Kidney (tissue), 22 donors: ENCODE measurements at places on chromosomes 7 and 10. TPM values are rescaled to one million over a fixed set of nuclear protein-coding genes. Genes with fewer than 3 reads are reported as not detected.

GRCh38 chr10:13340626-13341376 is 7.3 kb downstream of the SEPHS1 start:
- no peaks in the 10 kb centered on the region for H3K36me3 ChIP-seq
- H3K27ac ChIP-seq, result no peak overlapping the region

DNA sequence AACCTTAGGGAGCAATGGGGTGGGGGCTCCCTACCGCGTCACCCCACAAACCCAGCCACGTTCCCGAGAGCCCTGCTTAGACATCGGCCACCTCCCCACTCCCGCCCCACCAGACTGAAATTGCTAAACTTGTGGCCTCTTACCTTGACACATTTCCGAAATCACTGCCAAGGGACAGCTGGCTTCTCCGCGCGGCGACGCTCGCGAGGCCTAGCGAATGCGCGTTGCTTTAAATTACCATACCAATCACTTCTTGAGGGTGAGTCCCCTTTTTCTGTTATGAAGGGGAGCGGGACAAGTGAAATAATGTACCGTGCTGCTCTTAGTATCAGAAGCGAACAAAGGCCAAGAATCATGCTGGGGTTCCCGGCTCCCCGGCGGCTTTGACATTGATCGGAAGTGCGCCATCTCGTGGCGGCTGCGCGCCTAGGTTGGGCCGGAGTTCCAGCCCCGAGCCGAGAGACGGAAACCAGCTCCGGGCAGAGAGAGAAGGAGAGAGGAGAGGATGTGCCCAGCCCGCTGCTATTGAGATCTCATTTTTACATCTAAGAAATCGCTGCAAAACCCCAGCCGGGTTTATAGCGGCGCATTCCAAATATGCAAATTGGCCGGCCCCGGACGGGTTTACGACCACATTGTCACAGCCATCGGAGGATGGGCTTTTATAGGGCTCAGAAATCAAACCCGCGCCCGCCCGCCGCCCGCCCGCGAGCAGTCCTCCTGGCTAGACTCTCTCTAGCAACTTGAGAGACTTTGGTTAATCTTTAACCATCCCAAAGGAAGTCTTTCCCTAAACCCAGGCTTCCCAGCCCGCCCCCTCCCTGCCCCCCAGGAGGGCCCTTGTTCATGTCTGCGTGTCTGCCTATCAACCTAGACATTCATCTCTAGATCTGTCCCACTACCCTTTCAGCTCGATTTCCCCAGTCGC is 5.3 kb downstream of the HOXA11 start:
- no peaks in the 10 kb centered on the region for H3K27me3 ChIP-seq
- H3K4me1 ChIP-seq, result no peaks in the 10 kb centered on the region
- peak; percentile 95 for DNase-seq
- H3K36me3 ChIP-seq, result no peaks in the 10 kb centered on the region
- peak overlapping the region; percentile 68 for H3K4me3 ChIP-seq

- no peaks in the 10 kb centered on the region for H3K36me3 ChIP-seq
- H3K27me3 ChIP-seq, result no peaks in the 10 kb centered on the region
- no peak overlapping the region for H3K4me3 ChIP-seq
- no peak for DNase-seq
Measured at GRCh38 chr10:84522612-84523462, 194.4 kb downstream of the CCSER2 start.

- no peaks in the 10 kb centered on the region for H3K36me3 ChIP-seq
- H3K27ac ChIP-seq, result no peak overlapping the region
- no peak overlapping the region for H3K4me3 ChIP-seq
- no peak for DNase-seq
- H3K4me1 ChIP-seq, result no peaks in the 10 kb centered on the region
Measured at GRCh38 chr7:36880108-36880507, 155.8 kb upstream of the AOAH start.

- H3K4me1 ChIP-seq, result peaks cover 22% of the 10 kb centered on the region
- H3K27ac ChIP-seq, result no peak overlapping the region
- peak overlapping the region; percentile 69 for H3K4me3 ChIP-seq
- H3K27me3 ChIP-seq, result no peaks in the 10 kb centered on the region
- H3K36me3 ChIP-seq, result no peaks in the 10 kb centered on the region
Measured at GRCh38 chr7:6271694-6272440, 557 bp downstream of the CYTH3 start.

DNA sequence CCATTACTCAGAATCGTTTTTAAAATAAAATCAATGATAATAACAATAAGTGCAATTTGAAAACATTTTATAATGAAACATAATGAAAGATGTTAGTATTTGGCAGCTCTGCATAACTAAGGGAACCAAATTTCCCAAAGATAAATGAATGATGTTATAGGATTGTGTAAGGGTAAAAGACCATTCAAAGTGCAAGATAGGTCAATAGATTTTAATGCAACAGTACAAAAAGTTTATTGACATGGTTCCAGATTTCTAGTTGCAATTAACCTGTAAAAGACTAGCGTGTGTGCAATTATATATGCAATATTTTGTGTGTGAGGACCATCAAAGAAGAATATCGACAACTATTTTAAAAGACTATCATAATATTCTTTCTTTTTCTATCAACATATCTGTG is 122.3 kb downstream of the MDFIC start:
- H3K36me3 ChIP-seq, result no peaks in the 10 kb centered on the region
- no peaks in the 10 kb centered on the region for H3K27me3 ChIP-seq
- DNase-seq, result no peak
- H3K4me3 ChIP-seq, result no peak overlapping the region

DNA sequence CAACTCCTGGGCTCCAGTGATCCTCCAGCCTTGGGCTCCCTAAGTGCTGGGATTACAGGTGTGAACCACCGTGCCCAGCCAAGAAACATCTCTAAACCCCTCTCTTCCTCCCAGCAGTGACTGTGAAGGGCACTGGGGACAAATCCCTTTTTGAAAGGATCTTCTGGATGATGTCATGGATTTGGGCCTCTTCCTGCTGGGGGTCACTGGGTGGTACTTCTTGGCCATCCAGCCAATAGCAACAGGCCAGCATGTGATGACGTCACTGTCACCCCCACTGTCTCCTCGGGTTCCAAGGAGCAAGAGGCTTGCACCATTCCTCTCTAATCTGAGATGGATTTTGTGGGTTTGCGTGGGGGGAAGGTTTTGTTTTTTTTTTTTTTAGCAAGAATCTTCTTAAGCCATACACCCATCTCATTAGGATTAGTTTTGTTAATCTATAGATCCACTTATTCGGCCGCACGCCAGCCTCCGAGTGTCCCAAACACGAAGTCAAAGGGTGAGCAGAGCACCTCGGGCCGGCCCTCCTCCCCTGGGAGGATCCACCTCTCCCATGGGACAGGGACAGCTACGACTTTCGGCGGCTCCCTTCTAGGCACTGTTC is 29.4 kb upstream of the TNRC18 start:
- no peak for DNase-seq
- no peaks in the 10 kb centered on the region for H3K4me1 ChIP-seq
- H3K4me3 ChIP-seq, result no peak overlapping the region
- no peak overlapping the region for H3K27ac ChIP-seq
- no peaks in the 10 kb centered on the region for H3K36me3 ChIP-seq

GRCh38 chr10:14547816-14548215 is 217.1 kb upstream of the FRMD4A start:
- DNase-seq, result no peak
- H3K27me3 ChIP-seq, result no peaks in the 10 kb centered on the region
- H3K27ac ChIP-seq, result no peak overlapping the region
- H3K36me3 ChIP-seq, result no peaks in the 10 kb centered on the region
- no peak overlapping the region for H3K4me3 ChIP-seq

DNA sequence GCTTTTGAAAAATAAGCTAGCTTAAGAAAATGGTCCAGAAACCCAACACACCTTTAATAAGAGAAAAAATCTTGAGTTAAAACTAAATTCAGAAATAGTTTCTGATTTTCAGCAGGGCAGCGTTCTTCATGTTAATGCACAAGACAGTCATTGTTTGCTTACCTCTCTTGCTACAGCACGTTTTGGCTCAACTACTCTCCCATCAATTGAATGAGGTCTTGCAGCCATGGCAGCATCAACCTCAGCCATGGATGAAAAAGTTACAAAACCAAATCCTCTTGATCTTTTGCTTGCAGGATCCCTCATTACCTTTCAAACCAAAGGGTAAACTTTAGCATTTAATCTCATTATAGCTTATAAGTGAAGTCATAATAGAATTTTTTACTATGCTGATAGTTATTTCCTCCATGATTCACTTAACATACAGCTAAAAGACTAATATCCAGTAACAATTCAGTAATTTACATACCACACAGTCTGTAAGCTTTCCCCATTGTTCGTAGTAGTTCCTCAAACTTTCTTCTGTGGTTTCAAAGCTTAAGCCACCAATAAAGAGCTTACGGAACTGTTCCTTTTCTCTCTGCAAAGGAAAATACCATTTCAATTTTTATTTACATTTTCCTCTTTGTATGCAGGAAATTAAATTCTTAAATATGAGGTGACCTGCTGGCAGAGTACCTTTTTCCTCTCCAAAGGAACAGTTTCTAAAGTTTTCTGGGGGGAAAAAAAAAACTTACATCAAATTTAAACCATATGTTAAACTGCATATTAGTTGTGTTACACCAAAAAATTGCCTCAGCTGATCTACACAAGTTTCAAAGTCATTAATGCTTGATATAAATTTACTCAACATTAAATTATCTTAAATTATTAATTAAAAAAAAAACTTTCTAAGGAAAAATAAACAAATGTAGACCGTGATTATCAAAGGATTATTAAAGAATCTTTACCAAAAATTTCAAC is 3.1 kb downstream of the HNRNPA2B1 start:
- H3K4me3 ChIP-seq, result peak overlapping the region; percentile 71
- no peaks in the 10 kb centered on the region for H3K27me3 ChIP-seq
- no peak overlapping the region for H3K27ac ChIP-seq

DNA sequence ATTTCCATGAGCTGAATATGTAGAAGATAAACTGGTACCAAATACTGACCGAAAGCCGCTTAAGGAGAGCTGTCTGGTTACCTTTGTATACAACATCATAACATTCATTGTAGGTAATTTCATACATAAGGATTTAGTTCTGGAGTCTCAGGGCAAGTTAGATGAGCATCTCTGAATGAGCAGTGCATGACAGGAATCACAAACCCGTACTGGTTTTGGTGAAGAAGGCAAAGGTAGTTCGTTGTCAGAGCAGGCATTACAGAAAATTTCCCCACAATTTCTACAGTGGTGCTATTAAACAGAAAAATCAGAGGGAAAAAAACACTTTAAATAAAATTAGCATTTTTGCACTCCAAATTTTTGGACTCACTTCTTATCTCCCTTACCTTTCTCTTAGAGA is 12.9 kb upstream of the PBLD start:
- H3K4me1 ChIP-seq, result no peaks in the 10 kb centered on the region
- no peaks in the 10 kb centered on the region for H3K27me3 ChIP-seq
- no peak for DNase-seq
- H3K27ac ChIP-seq, result no peak overlapping the region
- H3K4me3 ChIP-seq, result no peak overlapping the region

DNA sequence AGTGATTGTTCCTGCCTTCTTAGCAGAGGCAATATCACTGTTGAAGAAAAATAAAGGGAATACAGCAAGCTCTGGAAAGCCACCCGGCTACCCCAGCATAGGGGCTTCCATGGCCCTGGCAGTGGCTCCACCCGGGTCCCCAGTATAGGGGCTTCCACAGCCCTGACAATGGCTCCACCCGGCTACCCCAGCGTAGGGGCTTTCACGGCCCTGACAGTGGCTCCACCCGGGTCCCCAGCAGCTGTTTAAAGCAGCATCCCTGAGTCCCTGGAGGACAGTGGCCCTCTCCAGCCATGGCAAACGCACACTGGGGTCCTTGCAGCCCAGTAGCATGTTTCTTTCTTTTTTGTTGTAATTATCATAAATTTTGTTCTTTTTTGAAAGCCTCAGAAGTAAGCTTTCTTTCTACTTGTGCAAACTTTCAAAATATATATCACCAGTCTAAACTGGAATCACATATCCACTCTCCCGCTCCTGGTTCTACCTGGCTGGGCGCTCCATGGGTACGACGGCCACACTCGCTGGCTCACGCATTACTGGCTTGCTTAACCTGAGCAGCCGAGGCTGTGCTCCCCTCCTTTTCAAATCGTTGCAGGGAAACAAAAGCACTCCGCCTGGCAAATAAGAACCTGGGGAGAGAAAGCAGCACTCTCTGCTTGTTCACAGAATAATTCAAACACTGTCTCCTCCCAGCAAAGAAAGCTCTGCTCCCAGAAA is 62.1 kb downstream of the TCERG1L start:
- H3K27ac ChIP-seq, result no peak overlapping the region
- no peak overlapping the region for H3K4me3 ChIP-seq
- no peaks in the 10 kb centered on the region for H3K36me3 ChIP-seq

DNA sequence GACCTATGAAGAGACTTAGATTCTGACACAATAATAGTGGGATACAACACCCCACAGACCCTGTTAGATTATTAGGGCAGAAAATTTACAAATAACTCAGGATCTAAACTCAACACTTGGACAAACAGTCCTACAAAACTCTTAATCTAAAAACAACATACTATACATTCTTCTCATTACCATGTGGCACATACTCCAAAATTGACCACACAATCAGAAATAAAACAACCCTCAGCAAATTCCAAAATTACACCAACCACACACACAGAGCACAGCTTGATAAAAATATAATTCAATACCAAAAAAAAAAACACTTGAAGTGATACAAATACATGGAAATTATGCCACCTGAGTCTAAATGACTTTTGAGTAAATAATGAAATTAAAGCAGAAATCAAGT is 7.8 kb downstream of the ZNF680 start:
- no peaks in the 10 kb centered on the region for H3K27me3 ChIP-seq
- H3K4me1 ChIP-seq, result no peaks in the 10 kb centered on the region
- no peak overlapping the region for H3K27ac ChIP-seq
- no peak overlapping the region for H3K4me3 ChIP-seq
- DNase-seq, result no peak

GRCh38 chr10:116704926-116705325 is 37.4 kb downstream of the HSPA12A start:
- H3K4me1 ChIP-seq, result peaks cover 6% of the 10 kb centered on the region
- peaks cover 11% of the 10 kb centered on the region for H3K36me3 ChIP-seq
- H3K27me3 ChIP-seq, result no peaks in the 10 kb centered on the region
- DNase-seq, result no peak
- no peak overlapping the region for H3K4me3 ChIP-seq
- peak overlapping the region; percentile 29 for H3K27ac ChIP-seq

GRCh38 chr10:60123172-60123571 is 216.8 kb upstream of the CCDC6 start:
- no peaks in the 10 kb centered on the region for H3K36me3 ChIP-seq
- H3K27ac ChIP-seq, result no peak overlapping the region
- H3K4me1 ChIP-seq, result peaks cover 4% of the 10 kb centered on the region

GRCh38 chr7:128459394-128459878 is 3.8 kb downstream of the HILPDA start:
- no peak overlapping the region for H3K4me3 ChIP-seq
- no peak overlapping the region for H3K27ac ChIP-seq
- peaks cover 2% of the 10 kb centered on the region for H3K4me1 ChIP-seq
- H3K27me3 ChIP-seq, result no peaks in the 10 kb centered on the region

GRCh38 chr10:97607095-97607636 is 17.6 kb downstream of the C10orf62 start:
- H3K4me3 ChIP-seq, result no peak overlapping the region
- no peaks in the 10 kb centered on the region for H3K27me3 ChIP-seq
- DNase-seq, result peak; percentile 42
- H3K27ac ChIP-seq, result no peak overlapping the region
- H3K4me1 ChIP-seq, result no peaks in the 10 kb centered on the region

NUPR2 gene
- 10.3 TPM for total RNA-seq

C10orf67 gene
- total RNA-seq, result 1.6 TPM

ZNF503 gene
- total RNA-seq, result 34.7 TPM

ASZ1 gene
- total RNA-seq, result not detected

AKR1C2 gene
- 16.3 TPM for total RNA-seq

MKRN1 gene
- total RNA-seq, result 106 TPM

SPDYE2 gene
- total RNA-seq, result 0.50 TPM

PIK3CG gene
- 8.6 TPM for total RNA-seq

TCAF2 gene
- total RNA-seq, result 4.2 TPM
